ENCODE measurements at places on chromosomes 2 and 18.

- DNase-seq, result no peak
Observed at GRCh38 chr2:26786207-26787028, 562 bp downstream of the CENPA start.

DNA sequence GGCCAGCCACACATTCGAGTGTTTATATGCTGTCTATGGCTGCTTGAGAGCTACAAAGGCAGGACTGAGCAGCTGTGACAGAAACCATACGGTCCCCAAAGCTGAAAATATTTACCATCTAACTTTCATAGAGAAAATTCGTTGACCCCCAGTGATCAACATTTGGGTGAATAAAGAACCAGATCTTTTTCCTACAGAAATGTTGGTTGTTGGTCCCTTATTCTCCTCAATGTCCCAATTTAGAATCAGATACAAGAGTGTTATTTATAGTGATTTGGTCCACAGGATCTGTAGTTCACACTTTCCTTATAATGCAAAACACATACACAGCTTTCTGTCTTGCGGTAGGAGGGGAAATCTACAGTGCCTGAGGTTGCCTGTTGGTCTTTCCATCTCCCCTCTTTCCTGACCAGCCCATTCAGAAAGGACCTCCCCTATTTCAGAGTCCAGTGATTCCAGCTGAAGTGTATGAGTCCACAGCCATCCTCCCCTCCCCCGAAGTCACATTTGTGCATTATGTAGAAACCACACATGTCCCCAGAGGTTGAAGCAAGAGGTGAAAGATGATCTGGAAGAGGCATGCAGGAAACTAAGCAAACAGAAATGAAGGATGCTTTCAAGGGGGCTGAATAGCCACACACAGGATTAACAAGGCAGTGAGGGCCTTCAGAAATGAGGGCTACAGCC lies 61.9 kb downstream of the SPRED2 start:
- no peak for DNase-seq

DNA sequence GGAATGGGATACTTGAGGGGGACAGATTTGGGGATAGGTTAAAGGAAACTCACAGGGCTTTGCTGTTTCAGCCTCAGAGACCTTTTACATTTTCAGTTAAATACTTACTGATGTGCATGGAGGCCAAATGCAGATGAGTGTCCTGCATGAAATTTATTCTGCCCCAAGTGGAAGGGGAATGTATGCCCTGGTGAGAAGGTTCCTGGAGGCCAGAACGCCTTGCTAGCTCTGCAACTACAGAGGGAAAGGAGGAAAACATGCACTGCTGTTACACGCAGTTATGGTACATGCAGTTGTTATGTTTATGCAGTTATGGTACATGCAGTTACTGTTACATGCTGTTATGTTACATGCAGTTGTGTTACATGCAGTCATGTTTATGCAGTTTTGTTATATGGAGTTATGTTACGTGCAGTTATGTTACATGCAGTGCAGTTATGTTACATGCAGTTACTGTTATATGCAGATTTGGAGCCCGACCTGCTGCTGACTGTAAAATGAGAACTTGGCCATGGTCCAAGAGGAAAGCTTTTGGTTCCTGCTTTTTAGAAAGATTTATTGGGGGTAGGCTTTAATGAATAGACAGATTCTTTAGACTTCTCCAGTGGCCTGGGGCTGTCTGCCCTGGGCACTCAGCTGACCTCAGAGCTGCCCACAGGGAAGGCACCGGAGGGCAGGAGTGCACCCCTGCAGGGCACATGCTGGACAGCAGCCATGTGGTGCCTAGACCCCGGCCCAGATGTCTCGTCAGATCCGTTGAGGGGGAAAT lies 84.1 kb downstream of the LDLRAD4 start:
- no peak for DNase-seq

DNA sequence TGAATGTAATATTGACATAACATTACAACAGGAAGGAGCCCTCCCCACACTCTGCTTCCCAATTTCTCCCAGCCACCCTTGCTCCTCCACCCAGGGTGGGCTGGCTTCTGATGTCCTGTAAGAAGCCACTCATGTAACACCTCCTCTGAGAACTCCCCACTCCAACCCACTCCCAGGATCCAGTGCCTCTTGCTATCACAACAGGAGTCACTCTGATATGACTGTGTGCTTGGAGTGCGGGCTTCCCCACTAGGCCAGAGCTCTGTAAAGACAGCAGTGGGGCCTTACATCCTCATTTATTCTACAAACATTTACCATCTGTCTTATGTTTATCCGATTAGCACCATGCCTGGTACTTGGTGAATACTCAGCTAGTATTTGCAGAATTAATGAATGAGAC lies 65.1 kb downstream of the PTGR3 start:
- DNase-seq, result no peak

GRCh38 chr2:104889960-104890684 lies 36.2 kb downstream of the POU3F3 start:
- no peak for DNase-seq

DNA sequence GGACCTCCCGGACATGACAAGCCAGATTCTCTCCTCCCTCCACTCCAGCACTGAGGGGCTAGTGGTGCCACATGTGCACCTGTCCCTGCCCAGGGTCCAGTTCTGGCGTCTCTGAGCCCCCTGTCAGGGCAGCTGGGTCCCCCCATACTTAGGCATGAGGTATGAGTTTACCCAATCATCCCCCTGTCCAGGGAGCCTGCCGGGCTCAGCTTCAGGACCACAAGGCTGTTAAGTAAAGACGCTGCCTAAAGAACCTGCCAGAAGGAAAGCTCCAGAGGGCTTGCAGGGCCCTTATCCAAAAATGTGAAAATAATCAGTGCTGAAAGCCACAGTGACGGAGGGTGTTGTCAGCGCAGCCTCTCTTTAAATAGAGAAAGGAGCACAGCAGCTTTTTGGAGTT lies 40.0 kb downstream of the SH3BP4 start:
- DNase-seq, result no peak

DNA sequence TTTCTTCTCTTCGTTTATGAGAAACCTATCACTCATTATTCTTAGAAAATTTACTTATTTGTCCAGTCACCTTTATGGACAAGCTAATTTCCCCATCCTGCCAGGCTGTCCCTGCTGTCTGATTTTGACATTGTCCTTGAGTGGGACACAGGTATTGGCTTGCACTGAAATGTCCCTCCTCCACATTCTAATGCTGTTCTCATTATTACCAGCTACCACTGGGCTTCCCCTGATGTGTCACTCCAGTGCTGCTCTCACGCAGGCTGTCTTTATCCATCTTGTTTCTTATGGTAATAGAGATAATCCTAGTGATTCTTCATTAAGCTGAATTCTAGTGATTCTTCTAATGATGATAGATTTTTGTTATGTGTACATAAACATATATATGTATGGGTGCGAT lies 48.1 kb upstream of the RBMS1 start:
- no peak for DNase-seq

- DNase-seq, result no peak
Observed at GRCh38 chr2:241763551-241764274, 12.9 kb upstream of the GAL3ST2 start.

- DNase-seq, result no peak
Observed at GRCh38 chr2:188975497-188976102, 1.4 kb downstream of the COL3A1 start.

DNA sequence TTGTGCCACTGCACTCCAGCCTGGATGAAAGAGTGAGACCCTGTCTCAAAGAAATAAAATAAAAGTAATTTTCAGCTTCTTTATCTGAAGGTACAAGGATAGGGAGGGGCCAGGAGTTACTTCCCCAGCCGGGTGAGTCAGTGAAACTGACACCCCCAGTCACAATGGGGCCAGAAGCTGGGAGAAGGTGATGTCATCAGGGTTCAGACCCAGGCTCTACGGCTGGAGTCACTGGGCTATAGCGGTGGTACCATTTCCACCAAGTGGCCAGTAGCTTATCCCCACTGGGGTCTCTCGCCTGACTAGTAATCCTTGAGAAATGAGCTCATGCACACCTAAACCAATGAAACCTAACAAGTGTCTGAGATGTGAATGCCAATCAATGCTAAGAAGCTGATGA lies 107.9 kb downstream of the ALPK2 start:
- no peak for DNase-seq

Measured in CD4-positive, alpha-beta T cell treated with Interleukin-6 for 4 hours (primary cell).